ENCODE measurements at places on chromosomes 6 and 20. TPM values are rescaled to one million over a fixed set of nuclear protein-coding genes. Genes with fewer than 3 reads are reported as not detected.

- DNase-seq = no peak
Observed at GRCh38 chr20:2398449-2398848, 17.7 kb downstream of the TGM6 start.

DNA sequence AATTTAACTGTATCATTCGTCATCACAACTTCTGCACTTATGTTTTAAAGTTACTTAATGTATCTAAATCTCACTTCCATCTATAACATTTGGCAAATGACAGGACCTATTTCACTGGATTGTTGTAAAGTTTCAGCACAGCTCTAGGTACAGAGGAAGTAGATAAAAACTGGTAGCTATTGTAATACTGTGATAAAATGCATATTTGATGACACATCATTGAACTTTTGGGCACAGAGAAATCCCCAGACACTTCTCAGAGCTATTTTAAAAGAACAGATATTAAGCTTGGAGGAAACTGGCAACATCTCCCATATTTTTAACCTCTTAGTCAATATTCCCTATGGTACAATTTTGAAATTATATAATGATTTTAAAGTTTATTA lies 138.7 kb downstream of the RFPL4B start:
- DNase-seq = no peak

Gene C20orf202
- polyA plus RNA-seq = not detected

Gene WFDC12
- polyA plus RNA-seq = 0.35 TPM

Gene RSPO4
- 0.07 TPM for polyA plus RNA-seq

DNA sequence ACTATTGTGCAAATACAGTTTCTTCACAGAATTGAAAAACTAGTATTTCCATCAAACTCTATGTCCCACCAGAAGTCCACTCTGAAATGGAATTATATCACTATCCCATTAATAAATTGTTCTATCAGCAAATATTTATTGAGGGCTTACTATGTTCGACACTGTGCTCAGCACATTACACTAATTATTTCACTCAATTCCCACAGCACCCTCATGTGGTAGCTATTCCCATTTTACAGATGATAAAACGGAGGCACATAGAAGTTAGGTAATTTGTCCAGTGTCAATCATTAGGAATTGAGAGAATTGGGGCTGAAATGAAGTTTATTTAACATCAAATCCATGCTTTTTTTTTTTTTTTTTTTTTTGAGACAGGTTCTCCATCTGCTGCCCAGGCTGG lies 52.5 kb downstream of the MKKS start:
- DNase-seq = no peak

GRCh38 chr20:49515586-49515985 lies 33.1 kb upstream of the KCNB1 start:
- DNase-seq = no peak

Gene SLC25A27
- 2.2 TPM for polyA plus RNA-seq

DNA sequence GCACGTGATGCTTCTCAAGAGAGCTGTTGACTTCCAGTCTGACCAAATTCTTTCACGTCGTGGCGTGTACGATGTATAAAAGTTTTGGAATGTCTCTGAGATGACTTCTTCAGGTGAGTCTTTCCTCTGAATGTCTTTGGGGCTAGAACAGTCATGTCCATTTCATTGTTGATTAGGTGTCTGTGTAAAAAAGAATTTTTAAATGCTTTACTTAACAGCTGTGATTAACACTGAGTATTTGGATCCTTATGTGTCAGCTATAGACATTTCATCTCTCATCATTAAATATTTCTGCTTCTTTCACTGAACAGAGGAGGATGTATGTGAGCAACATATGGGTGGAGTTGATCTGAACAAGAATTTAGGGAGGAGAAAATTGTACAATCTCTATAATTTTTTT lies 29.3 kb upstream of the KIF13A start:
- peak; percentile 100 for DNase-seq

Gene TBXT
- polyA plus RNA-seq = not detected
